ENCODE measurements at places on chromosomes 4 and X. TPM values are rescaled to one million over a fixed set of nuclear protein-coding genes. Genes with fewer than 3 reads are reported as not detected.

DNA sequence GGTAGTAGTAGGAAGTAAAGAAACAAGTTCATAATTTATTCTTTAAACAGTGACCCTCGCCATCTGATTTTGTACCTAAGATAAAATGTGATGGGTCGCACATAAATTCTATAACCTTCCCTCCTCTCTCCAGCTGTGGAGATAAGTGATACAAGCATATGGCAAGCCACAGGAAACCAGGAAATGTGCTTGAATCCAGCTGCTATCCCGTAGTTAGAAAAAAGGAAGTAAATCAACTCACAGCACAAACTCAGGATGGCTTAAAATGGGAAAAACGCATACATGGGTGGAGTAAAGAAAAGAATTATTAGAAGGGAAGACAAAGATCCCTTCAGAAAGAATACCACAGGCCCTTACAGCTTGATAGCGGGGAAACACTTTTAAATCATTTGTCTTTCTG, 78.2 kb downstream of the ZNF827 start:
- no peak for DNase-seq

The LIMCH1 gene
- 120 TPM for polyA plus RNA-seq

GRCh38 chrX:44072631-44073030, 99.4 kb upstream of the NDP start:
- no peak for DNase-seq

GRCh38 chr4:14528918-14529317, 473.4 kb upstream of the CPEB2 start:
- no peak for DNase-seq

GRCh38 chrX:15299941-15300851, 15.2 kb downstream of the ASB11 start:
- DNase-seq: no peak

DNA sequence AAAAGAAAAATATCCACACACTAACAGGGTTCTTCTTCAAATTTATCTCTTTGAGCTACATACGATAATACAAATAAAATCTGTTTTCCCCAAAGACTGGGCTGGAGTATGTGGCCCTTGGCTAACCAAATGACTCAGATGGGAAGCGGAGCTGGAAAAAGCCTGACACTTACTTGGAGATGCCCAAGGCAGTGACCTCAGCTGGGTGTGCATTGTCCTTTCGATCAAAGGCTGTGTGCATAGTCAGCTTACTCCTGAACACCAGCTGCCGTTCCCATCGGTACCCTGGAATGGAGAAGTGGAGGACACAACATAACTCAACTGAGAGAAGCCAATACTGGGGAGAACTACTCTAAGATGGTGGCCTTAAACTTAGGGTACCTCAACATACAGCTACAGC, 95.1 kb downstream of the CDS1 start:
- no peak for DNase-seq

- no peak for DNase-seq
These were observed 832.7 kb upstream of the INTU start for GRCh38 chr4:126799971-126800574.

GRCh38 chr4:70838204-70838603, 1.5 kb downstream of the GRSF1 start:
- DNase-seq: peak; percentile 6

DNA sequence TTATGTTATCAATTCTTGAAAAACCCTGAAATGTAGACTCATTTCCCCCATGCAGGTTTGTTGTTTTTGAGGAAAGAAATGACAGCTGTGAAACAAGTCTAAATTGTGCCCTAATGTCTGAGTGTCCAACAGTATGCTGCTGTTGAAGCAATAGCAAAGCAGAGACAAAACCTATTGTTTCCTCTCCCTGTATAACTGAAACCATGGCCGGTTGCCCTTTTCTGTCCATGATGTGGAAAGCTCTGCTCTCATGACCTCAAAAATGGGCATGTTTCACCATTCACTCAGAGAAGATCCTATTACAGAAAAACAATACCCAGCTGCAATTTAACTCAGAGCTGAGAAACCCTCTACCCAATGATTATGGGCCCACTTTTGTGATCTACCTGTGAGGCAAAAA, 312.6 kb upstream of the FTHL17 start:
- no peak for DNase-seq

The MUC7 gene
- polyA plus RNA-seq: 0.14 TPM

The ENOX2 gene
- 18.3 TPM for polyA plus RNA-seq
